ENCODE measurements at places on chromosomes 16 and 17.

DNA sequence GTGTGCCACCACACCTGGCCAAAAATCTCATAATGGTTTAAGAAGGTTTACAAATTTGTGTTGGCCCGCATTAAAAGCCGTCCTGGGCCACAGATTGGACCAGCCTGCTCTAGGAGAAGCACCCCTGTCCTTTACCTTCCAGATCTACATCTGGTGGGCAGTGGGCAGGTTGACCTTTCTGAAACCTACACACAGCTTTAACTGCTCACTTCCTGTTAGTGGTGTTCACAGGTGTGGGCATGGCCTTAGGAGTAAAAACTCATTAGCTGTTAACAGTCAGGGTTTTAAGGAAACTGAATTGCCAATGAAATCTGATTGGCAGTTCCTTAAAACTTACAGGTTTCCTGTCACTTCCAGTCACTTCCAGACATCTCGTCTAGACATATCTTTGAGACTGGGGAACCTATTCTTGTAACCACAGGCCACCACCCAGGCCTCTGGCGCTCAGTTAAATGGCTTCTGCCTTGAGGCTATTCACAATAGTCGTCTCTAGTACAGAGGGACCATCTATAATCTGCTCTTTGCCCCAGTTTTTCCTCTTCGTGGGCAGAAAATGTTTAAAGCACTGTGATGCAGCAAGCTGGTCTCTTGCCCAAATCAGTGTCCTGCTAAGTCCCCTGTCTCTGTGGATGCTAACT is 29.3 kb downstream of the GNGT2 start:
- H3K36me3 ChIP-seq: no peaks in the 10 kb centered on the region
- H3K27me3 ChIP-seq: no peaks in the 10 kb centered on the region
- H3K27ac ChIP-seq: no peak overlapping the region
- peaks cover 10% of the 10 kb centered on the region for H3K4me1 ChIP-seq
- DNase-seq: no peak

GRCh38 chr16:79151-80054 is 1.4 kb downstream of the MPG start:
- no peaks in the 10 kb centered on the region for H3K27me3 ChIP-seq
- DNase-seq: no peak
- H3K36me3 ChIP-seq: no peaks in the 10 kb centered on the region

- H3K27me3 ChIP-seq: no peaks in the 10 kb centered on the region
- no peak overlapping the region for H3K27ac ChIP-seq
- no peak for DNase-seq
- H3K36me3 ChIP-seq: peaks cover 3% of the 10 kb centered on the region
- no peaks in the 10 kb centered on the region for H3K4me1 ChIP-seq
Observed at GRCh38 chr17:78120537-78120936, 8.0 kb downstream of the TMC6 start.

- 0 out of 2 replicates have a peak, but pooled peaks cover 7% of the 10 kb centered on the region for H3K4me1 ChIP-seq
- no peak overlapping the region for H3K27ac ChIP-seq
- no peaks in the 10 kb centered on the region for H3K27me3 ChIP-seq
- H3K36me3 ChIP-seq: no peaks in the 10 kb centered on the region
- DNase-seq: no peak
Observed at GRCh38 chr17:63498626-63499195, 21.9 kb downstream of the ACE start.
